ENCODE measurements at places on chromosomes 6 and 20.

DNA sequence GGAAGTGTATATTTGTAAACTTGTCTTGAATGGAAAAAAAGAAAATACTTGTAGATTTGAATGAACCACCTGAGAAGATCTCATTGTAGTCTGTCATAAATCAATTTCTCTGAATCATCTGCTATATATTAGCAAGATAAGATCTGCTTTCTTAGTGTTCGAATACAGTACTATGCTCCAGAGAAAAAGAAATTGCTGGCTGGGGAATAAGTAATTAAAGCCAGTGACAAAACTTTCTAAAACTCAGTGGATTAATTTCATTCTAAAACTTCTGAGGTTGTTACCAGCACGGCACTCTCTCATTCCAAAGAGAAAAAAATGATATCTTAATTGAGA is 22.4 kb upstream of the MROH8 start:
- no peak for DNase-seq

DNA sequence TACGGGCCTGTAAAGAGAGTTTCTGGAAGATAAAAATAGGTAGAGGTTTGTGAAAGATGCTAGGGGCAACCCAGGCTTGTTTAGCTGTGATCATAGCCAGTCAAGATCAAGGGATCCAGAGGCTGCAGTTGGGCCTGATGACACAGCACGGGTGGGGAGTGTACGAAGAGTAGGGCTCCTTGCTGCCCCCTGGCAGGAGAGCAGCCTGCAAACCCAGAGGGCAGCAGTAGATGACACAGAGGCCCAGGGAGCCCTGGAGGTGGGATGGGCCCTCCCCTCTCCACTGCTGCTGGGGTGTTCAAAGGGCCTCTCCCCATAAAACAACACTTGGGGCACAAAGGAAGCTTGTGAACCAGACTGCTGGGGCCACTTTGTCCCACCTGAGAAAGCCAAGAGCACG is 47.2 kb downstream of the VEGFA start:
- no peak for DNase-seq

GRCh38 chr6:83511901-83512681 is at the start of gene PRSS35:
Gene PRSS35, plus strand, starts transcription at chr6:83512534. Its CDS starts 10,908 bp downstream, at chr6:83523442.
- DNase-seq = no peak

DNA sequence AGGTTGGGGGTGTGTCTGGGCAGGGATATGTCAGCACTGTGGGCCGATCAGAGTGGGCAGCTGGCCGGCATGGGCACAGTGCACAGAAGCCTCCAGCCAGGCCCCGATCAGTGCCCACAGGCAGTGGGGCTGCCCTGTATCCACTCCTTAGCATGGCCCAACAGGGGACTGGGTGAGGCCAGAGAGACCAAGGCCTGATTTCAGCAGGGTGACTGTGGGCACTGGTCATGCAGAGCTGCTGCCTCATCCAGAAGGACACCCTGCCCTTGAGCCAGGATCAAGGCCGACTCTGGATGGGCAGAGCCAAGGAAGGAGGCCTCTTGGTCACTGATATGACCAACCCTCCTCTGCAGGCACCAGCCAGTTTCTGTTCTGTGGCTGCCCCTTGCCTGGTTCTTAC is 159.7 kb downstream of the CDH4 start:
- DNase-seq = no peak

- DNase-seq = no peak
These were observed 6.8 kb downstream of the SNAP91 start for GRCh38 chr6:83702077-83702476.

- no peak for DNase-seq
These were observed 16.4 kb downstream of the TRMT6 start for GRCh38 chr20:5933802-5934436.

- no peak for DNase-seq
These were observed 95.9 kb upstream of the FOXQ1 start for GRCh38 chr6:1215884-1216487.

DNA sequence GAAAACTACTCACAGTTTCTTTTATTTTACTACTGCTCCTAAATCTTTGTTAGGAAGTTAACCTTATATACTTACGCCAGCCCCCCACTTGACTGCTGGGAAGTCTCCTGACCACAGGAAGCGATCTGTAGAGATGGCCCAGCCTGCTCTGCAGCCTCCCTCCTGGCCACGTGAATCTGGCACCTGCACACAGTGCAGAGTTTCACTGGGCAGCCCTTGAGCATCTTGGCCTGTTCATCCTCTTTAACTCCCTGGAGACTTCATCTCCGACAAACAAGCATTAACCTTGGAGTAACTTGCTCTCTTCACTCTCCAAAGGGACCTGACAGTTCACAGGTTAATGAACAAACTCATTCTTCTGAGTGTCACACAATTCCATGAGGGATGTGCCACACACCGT is 294.1 kb downstream of the BTBD9 start:
- no peak for DNase-seq

DNA sequence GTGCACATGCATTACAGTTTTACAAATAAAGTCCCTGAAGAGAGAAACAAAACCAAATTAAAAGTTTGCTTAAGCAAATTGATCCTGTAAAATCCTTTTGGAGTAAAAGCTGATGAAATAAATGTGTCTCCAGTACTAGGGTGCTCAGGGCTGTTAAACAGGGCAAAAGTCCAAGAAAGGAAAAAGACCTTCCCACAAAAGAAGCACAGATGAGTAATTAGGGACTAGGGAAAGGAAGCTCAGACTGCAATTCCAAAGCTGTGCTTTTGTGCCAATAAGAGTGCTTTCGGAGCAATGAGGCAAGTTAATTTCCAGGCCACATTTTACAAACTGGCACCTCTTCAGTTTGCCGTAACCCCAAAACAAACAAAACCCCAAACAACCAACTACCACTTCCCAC is 10.4 kb upstream of the RNF182 start:
- DNase-seq = no peak

- DNase-seq = no peak
These were observed 133.8 kb downstream of the ANKRD60 start for GRCh38 chr20:58094698-58095097.

- no peak for DNase-seq
These were observed 8.9 kb downstream of the MANBAL start for GRCh38 chr20:37298190-37298939.

DNA sequence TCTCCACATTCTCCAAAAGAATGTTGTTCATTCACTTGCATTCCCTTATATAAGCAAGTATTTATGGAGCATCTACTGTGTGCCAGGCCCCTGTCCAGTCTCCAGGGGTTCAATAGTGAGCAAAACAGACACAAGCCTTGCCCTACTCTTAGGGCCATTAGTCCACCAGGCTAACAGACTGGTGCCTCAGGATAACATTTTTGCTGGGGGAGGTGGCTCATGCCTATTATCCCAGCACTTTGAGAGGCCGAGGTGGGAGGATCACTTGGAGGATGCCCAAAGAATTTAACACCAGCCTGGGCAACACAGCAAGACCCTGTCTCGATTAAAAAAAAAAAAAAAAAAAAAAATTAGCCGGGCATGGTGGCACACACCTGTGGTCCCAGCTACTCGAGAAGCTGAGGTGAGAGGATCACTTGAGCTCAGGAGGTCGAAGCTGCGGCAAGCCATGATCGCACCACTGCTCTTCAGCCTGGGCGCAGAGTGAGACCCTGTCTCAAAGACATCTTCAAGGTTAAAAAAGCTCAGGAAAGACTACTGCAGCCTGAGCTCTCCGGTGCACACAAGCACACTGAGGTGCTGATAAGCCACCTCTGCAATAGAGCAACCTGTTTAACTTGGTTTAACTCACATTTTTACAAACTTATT is 19.9 kb downstream of the CAPN11 start:
- no peak for DNase-seq

GRCh38 chr6:37126961-37127616 is 42.9 kb upstream of the PIM1 start:
- no peak for DNase-seq

- DNase-seq = no peak
These were observed 34.6 kb downstream of the C6orf52 start for GRCh38 chr6:10659699-10660348.

DNA sequence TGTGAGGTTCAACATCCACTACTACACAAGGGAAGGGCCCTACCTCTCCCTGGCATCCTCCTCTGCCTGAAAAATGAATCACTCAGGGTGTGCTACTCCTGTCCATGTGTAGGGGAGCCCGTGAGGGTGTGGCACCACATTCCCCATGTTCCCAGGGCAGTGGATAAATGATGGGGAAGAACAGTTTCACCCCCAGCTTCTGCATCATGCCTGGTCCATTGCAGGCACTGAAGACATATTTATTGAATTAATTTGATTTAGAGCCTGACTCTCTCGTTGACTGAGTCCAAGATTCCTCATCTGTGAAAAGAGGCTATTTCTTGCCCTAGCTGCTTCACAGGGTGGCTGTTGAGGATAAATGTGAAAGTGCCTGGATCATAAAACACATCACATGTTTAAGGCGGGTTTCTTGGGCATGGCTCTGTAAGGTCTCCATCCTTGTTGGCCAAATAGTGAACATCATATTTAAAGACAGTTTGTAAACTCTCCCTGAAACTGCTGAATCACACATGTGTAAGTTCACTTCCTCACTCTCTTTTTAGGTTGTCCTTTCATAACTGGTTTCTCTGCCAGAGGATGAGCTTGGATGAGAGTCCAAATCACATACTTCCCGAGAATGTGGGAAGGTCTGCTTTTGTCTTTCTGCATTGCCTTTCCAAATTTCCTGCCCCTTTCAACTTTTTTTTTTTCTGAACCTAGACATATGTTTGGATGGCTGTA is 79.7 kb upstream of the FYN start:
- DNase-seq = no peak

DNA sequence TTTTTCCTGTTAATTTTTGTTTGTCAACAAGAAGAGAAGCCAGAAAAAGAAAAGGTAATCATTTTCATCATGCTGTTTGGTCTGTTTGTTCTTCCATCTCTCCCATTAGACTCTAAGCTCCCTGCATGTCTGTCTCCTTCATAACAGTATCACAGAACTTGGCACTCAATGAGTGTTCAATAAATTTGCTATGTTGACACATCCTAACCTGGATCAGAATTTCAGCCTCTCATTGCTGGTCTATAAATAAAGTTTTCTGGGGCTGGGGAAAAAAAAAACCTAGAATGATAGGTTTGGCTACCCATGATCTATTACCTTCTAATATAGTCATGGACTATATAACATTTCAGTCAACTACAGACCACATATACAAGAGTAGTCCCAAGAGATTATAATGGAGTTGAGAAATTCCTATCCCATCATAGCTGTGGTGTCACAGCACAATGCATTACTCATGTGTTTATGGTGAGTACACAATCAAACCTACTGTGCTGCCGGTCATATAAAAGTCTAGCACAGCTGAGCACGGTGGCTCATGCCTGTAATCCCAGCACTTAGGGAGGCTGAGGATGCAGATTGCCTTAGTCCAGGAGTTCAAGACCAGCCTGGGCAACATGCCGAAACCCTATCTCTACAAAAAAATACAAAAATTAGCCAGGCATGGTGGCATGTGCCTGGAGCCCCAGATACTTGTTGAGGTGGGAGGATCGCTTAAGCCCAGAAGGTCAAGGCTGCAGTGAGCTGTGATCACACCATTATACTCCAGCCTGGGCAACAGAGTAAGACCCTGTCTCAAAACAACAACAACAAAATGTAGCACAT is 5.9 kb downstream of the NUDT3 start:
- no peak for DNase-seq

- no peak for DNase-seq
These were observed 13.2 kb upstream of the ATXN1 start for GRCh38 chr6:16774437-16774836.
